ENCODE measurements at places on chromosomes 7 and 10.

- no peak for DNase-seq
These were observed 247.4 kb downstream of the KIAA1217 start for GRCh38 chr10:24456322-24456721.

DNA sequence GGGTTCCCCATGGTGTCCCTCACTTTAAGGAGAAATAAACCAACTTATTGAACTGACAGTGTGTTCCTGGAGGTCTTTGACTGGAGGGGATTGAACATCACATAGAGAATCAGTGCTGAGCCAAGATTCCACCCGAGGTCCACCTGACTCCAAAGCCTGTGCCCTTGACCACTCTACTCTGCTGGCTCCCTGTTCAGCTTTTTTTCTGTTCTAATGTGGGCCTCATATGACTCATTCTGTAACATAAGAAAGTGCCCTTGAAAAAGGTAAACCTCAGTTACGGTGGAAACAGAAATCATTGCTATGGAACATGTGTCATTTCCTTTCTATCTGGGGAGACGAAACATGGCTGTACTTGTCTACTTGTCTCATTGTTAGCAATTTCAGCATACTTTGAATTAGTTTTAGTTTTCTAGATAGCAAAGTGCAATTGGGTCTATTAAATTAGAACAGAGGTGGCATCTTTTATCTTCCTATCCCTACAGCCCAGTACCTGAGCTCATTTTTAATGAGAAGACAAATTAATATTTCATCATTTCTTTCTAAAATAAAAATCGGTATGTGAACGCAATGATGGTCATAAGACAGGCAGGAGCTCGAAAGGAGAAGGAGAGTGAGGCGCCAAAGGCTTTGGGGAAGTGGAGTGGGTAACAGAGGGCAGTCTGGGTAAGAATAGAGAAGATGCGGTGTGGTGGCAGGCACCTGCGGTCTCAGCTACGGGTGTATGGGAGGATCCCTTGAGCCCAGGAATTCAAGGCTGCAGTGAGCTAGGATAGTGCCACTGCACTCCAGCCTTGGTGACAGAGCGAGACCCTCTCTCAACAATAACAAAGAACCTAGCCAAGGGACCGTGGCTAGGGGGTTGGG, 1.5 kb downstream of the GSDME start:
- DNase-seq = no peak

DNA sequence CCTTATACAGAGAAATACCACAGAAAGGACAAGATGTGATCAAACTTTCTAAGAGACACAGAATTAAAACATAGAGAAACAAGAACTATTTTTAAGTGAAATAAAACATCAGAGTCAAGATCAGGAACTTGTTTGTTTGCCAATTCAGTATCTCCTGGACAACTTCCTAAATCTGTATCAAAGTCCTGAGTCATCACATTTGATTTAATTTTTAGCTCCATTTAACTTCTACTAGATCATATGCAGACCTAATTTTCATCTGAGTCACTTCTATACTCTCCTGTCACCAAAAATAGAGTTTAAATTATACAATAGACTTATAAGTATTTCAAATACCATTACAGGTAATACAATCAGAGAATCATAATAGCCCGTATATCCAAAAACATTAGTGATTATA, 268.1 kb downstream of the PRKG1 start:
- DNase-seq = no peak

DNA sequence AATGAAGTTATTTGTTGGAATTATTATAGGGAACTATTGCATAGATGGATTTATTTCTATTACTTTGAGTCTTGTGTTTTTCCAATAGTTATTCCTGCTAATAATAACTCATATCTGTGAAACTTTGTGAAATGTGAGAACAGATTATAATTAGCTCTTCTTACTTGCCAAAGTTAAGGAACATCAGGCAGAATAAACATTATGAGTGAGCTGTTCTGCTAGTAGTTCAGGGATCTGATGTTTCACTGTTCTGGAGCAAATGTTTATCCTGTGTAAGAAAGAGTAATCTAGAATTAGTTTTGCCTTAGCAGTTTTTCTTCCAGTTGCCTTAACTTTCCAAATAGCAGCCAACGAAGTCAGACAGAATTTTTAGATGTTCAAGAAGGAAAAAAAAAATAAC, 245.2 kb upstream of the PLXDC2 start:
- DNase-seq = no peak

GRCh38 chr10:31404640-31405039, 85.6 kb downstream of the ZEB1 start:
- DNase-seq = no peak

GRCh38 chr10:24477915-24478314, 245.8 kb downstream of the ARHGAP21 start:
- no peak for DNase-seq

DNA sequence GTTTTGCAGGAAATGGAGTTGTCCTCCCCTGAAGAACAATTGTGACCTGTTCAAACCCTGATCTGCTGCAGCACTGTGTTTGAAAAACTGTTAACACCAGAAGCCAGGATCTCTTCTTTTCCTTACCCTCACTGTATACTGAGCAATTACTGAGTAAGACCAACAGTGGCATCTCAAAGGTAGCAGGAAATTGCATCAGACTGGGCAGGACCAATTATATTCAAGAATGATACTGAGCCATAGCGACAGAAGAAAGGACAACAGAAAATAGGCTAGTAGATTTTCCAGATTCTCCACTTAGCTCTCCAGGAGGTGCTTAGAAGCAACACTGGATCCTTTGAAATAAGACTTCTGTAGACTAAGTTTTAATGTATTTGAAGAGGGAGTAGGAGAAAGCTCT, 57.4 kb upstream of the INHBA start:
- no peak for DNase-seq

All from stimulated activated CD8-positive, alpha-beta memory T cell treated with anti-CD3 and anti-CD28 coated beads, Interleukin-7, amount 100 ng/mL, for 24 hours (primary cell).